Activated naive CD8-positive, alpha-beta T cell treated with anti-CD3 and anti-CD28 coated beads for 36 hours (primary cell): ENCODE measurements at places on chromosomes 5 and 9.

DNA sequence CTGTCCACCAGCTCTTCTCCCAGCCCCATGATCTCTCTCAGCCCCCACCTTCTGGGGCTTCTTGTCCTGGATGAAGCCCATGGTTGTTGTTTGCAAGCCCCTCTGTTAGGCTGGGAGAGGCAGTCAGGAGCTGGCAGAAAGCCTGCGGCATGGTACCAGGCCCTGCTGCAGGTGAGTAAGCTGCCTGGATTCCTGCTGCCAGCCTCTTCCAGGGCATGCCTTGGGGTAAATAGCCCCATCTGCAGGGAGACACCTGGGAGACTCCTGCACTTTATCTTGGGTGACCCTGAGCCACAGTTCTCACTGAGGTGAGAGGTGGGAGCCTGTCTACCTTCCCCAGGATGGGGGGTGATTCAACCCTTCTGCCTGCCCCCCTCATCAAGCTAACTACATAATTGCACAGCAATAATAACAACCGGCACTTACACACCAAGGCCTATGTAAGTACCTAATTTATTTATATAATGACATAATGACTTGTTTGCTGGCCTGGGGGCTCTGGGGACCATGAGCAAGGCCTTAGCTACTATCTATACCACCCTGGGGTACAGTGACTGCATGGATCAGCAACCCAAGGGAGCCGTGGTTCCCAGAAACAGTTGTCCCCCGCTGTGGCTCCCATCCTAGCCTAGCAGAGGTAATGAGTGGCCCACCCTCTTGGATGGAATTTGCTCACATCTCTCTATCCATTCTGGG lies 116.0 kb downstream of the PSD2 start:
- no peak for DNase-seq

GRCh38 chr9:81082221-81082620 lies 607.1 kb downstream of the TLE1 start:
- DNase-seq, result no peak

- DNase-seq, result no peak
Observed at GRCh38 chr9:82424599-82425120, 436.1 kb downstream of the SPATA31D1 start.

GRCh38 chr5:110768138-110768860 lies 29.5 kb downstream of the SLC25A46 start:
- DNase-seq, result no peak

GRCh38 chr9:37787059-37787458 lies 2.2 kb upstream of the EXOSC3 start:
- peak; percentile 37 for DNase-seq
